ENCODE measurements at places on chromosomes 1 and 21.

GRCh38 chr1:156123356-156124196 lies 9.1 kb downstream of the LMNA start:
- DNase-seq = peak; percentile 86

DNA sequence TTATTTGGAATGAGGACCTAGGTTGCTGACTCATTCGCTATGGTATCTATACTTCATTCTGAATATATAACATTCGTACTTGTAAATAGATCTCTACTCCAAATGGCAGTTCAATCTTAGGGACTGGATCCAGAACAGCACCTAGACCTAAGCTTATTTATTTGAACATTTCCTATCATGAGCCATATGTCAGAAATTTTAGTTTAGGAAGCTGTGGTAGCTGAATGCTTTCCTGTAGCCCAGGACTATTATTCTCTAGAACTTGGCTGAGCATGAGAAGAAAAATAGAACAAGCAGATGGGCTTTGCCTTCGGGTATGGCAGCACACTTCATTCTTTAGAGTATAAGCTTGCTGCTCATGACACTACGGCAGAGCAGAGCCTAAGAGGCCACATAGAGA lies 1114.4 kb upstream of the B3GALT2 start:
- DNase-seq = no peak

- no peak for DNase-seq
Measured at GRCh38 chr1:218711001-218711400, 365.9 kb downstream of the TGFB2 start.

GRCh38 chr1:158045639-158046038 lies 52.2 kb downstream of the KIRREL1 start:
- DNase-seq = no peak

DNA sequence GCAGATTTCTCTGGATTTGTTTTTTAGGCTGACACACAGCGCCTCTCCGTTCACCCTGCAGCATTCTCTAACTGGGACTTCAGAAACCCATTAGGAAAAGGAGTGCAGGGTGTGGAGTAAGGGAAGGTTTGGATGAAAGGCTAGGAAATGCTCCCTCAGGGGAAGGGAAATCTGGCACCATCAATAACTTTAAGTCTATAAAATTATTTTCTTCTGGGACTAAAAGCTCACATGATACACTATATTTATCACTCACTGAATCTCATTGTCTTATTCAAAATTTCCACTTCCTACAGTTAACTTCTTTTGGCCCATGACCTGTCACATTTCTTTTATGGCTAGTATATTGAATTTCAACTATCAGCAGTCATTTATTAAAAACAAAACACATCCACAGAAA lies 45.8 kb upstream of the HLX start:
- DNase-seq = no peak

DNA sequence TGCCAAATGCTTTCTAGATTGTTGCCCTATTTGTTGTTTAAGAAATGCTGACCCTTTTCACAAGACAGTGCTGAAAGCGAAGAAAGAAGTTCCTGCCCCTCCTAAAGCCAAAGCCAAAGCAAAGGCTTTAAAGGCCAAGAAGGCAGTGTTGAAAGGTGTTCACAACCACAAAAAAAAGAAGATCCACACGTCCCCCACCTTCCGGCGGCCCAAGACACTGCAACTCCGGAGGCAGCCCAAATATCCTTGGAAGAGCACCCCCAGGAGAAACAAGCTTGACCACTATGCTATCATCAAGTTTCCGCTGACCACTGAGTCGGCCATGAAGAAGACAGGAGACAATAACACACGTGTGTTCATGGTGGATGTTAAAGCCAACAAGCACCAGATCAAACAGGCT lies 55.7 kb downstream of the PSMG1 start:
- DNase-seq = no peak

DNA sequence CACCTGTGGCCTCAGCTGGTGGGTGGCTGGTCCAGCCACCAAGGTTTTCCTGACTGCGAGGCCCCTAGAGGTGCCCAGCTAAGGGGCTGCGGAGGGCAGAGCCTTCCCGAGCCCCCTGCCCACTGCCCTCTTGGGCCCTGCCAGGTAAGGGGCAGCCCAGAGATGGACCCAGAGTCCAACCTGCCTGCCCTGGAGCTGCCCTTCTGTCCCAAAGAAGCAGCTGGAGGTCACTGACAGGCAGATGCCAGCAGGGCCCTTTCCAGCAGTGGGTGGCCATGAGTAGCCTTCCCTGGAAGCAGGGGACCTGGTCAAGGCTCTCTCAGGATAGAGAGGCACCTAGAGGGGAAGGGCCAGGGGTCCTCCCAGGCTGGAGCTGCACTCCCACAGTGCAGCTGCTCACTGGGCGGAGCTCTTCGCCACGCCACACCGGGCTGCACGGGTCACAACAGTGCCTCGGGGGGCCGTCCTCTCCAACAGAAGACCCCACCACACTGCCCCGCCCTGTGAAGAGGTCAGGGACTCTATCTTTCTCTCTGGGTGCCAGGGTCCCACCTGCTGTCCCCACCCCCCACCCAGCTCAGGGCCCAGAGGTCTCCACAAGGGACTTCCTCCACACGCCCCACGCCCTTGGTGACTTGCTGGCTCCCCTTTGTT lies 10.9 kb upstream of the GNB1 start:
- no peak for DNase-seq

DNA sequence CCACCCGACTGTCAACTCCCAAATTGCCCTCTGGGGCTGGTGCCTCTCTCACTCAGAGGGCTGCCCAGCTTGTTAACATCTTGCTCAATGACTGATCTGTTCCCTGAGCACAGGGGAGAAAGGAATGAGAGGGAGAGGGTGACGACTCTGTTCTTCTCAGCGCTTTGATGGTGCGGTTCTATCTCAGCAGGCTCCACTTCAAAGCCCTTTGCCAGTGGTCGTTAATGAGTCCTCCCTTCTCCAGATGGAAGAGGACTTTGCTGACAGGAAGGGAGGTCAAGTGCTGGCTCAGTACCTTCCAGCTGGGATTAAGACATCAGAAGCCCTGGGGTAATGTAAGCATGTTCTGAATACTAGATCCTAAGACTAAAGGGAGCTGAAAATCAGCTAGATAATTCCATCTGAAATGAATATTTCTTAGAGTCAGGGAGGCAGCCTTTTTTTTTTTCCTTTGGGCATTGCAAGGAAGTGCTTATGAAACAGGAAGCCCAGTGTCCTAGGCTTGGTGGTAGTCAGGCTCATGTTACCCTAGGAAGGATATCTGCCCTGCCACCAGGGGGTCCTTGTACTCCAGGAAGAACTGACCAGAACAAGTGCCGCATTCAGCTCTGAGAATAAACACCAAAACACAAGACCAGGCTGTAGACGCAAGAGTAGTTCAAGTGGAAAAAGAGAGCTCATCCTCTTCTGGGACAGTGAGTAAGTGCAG lies 4.7 kb downstream of the FMOD start:
- DNase-seq = peak; percentile 70

GRCh38 chr1:47558601-47559593 lies 121.1 kb downstream of the FOXD2 start:
- no peak for DNase-seq

DNA sequence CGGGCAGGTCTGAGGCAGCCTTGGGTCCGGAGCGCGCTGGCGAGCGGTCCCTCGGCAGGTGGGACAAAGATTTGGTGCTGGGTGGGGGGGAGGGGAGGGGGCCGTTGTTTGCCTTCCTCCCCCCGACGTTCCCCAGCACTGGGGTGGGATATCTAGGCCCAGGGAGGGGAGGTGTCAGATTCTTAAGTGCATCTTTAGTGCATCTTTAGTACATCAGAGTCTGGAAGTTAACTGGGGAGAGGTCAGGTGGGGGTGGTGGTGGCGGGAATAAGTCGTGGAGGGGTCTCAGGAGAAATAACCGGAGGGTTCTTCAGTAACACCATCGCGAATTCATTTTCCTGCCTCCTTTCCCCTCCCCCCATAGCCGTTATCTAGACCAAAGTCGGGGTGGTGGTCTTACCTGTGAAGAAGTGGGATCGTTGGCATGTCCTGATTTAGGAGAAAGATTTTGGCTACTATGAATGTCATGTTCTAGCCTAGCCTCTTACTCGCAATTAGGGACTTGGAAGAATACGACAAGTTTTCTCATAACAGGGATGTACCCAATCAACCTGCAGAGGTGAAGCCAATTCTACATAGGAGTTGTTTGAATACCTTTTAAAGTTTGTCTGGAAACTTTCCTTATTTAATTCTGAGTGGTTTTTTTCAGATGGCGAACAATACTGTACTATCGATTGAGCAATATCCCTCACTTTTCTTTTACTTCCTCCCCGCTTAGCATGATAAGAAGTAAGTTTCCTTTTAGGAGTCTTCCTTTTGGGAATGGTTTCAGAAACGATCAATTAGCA lies 886 bp downstream of the ZMYM4 start:
- peak; percentile 49 for DNase-seq

DNA sequence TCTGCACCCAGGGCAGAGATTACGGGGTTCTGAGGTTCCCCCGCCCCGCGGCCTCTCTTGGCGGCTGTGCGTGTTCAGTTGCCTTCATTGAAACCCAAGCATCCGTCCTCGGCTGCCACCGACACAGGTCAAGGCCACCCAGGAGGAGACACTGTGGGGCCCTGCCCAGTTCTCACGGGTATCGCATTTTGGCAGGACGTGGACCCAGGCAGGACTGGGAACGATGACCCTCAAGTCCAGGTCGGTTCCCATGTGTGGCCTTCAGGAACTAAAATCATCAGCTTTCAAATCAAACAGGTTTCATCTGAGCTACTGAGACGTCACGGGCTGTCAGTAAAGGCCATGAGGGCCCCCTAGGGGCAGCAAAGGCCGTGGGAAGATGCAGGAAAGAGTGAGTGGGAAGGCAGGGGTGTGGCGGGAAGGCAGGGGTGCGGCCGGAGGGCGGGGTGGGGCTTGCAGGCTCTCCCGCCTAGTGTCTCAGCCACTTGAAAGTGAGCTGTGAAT lies 7.0 kb upstream of the C1orf174 start:
- no peak for DNase-seq

DNA sequence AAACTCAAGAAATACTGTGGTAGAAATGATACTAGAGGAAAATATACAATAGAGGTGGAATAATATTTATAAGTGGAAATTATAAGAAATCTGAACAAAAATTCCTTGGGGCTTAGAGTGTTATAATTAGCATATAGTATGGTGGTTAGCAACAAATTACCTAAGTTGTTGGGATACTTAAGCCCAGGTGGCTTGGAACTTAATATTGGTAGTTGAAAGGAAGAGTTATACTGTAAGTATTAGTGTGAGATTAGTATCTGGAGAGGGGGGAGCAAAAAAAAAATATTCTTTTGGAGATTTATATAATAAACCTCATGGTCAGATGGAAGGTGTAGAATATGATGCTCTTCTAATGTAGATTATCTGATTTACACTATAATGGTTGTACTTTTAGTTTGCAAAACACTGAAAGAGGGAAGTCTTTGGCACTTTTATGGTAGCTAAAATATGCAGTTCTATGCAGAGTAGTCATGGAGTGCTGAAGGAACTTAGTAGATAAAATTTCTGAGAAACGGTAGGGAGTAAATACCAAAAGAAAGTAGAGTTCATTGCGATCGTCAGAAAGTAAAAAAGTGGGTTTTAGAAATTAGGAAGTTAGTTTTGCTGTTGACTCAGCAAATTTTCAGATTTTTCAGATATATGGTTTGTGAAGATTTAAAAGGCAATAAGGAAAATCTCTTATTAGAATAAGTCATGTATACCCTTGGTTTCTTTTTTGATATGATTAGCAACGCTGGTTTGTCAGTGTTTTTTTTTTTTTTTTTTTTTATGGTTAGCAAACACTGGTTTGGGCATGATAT lies 45.7 kb downstream of the MTF2 start:
- DNase-seq = no peak

GRCh38 chr1:1779691-1780597 lies 1.7 kb upstream of the NADK start:
- DNase-seq = peak; percentile 95

GRCh38 chr1:185279571-185279970 lies 37.5 kb downstream of the IVNS1ABP start:
- DNase-seq = no peak

GRCh38 chr1:170967042-170967910 lies 31.9 kb downstream of the MROH9 start:
- peak; percentile 14 for DNase-seq

- DNase-seq = no peak
Measured at GRCh38 chr1:199657449-199657848, 370.1 kb upstream of the NR5A2 start.

GRCh38 chr1:245604979-245605378 lies 450.2 kb downstream of the KIF26B start:
- no peak for DNase-seq

DNA sequence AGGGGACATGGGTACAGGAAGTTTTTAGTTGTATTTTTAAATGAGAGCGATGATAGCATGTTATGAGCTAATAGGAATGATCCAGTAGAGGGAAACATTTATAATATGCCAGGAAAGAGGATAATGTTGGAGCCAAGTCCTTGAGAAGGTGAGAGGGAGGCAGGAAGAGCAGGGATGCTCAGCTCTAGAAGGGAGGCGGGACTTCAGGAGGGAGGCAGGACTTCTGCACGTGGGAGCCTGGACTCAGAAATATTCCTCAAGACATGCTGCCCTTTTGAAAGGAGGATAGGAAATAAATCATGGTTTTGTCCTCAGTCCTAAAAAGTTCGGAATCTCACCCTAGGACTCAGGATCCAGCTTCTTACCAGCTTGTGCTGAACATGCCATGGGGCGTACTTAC lies 5.9 kb downstream of the ADARB1 start:
- DNase-seq = no peak

DNA sequence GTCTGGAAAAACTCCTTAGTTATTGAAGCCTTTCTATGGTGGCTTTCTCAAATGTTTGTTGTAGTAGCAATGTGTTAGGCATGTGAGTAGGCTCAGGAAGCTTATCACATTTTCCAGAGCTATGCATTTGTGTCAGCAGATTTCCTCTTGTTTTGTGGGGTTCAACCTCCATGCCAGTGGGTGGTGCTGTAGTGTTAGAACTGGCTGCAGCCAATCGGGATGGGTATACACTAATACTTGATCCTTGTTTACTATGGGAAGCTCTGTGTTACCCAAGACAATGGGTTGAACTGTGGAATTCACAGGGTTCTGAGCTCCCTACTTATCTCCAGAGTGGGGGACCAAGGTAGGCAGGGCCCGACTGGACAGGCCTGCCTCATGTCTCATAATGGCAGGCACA lies 348.5 kb upstream of the ADAMTS5 start:
- DNase-seq = no peak

DNA sequence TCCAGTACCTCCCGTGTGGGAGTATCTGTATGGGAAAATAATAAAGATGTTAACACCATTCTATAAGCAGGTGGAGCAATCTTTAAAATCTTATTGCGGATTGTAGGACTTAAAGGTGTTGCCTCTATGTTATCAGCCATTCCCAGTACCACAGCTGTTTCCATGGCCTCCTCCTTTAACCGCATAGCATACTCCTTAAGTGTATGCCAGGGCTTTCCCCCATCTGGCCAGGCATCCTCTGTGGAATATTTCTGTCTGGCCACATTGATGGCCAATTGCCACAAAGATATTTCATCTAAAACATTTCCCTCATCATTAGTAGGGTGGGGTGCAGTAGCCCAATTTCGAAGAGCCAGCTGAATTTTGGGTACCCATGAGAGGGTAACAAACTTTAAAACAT lies 7.3 kb upstream of the STUM start:
- DNase-seq = no peak

DNA sequence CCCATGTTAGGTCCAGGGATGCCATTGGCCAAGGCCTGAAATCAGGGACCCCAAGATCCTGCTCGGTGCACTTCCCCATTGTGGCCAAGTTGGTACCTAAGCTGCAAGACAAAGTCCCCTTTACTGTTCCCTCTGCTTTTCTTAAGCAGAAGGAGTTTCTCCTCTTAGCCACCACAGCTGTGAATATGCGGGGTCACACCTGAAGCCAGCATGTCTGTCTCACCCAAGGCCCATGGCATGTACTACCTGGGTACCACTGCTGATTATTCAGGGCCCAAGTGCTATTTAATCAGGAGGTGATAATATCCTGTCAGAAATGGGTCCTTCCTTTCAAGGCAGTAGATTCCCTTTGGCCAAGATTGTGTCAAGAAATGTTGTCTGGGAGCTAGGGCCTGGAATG lies 133.9 kb upstream of the DNAH14 start:
- DNase-seq = no peak

All from MV-4-11 (cell line).